CD4-positive, alpha-beta T cell treated with Interleukin-21 for 1 hour (primary cell): ENCODE measurements at places on chromosomes 3 and 15.

- DNase-seq = peak; percentile 25
Measured at GRCh38 chr3:38084334-38085310, 45.6 kb downstream of the DLEC1 start.

- DNase-seq = no peak
Measured at GRCh38 chr15:26721232-26721967, 51.5 kb downstream of the GABRB3 start.

DNA sequence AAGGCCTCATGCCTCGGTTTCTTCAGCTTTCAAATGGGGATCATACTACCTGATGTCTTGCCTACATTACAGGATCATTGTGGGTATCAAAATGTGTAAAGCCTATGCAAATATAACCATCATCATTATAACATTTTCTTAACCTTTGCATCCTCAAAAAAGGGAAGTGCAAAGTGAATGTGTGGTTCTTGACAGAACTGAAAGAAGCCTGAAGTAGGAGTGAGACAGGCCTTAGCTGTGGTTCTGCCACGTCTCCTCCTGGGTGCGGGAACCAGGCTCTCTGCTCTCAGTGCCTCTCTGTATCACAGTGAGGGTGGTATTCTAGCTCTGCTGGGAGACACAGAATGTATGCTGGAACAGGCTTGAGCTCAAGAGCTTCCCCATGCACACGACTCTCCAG is 316.9 kb upstream of the ICE2 start:
- DNase-seq = no peak

GRCh38 chr3:38595393-38595792 is 54.1 kb downstream of the SCN5A start:
- DNase-seq = no peak

DNA sequence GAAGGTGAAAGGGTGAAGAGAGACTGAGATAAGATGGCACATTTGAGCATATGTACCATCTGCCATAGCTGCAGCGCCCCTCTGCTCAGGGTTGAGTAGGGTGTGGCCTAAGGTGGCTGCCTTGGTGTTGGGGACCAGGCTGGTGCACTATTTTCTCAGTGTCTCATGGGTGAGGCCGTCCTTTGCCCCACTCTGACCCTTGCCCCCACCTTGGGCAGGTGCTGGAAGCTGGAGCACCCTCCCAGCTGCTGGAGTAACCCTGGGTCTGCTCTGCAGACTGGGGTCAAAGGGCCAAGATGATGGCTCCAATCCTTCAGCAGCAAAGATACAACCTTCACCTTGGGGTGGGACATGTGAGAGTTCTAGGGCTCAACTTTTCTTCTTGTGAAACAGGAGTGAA is 69.2 kb downstream of the DAPK2 start:
- no peak for DNase-seq

DNA sequence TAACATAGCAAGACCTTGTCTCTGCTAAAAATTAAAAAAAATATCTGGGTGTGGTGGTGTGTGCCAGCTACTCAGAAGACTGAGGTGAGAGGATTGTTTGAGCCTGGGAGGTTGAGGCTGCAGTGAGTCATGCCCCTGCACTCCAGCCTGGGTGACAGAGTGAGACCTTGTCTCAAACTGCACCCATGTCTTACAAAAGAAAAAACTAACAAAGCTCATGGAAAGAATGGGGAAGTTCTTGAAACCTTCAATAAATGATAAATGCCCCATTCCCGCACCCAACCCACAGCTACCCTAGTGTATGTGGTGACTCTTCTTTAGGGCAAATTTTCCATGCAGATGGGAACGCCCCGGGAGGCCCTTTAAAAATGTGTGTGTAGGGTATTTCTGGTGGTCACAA is 28.3 kb downstream of the RPLP1 start:
- DNase-seq = no peak
